Left lung (tissue), 14 donors: ENCODE measurements at places on chromosomes 1 and 21. TPM values are rescaled to one million over a fixed set of nuclear protein-coding genes. Genes with fewer than 3 reads are reported as not detected.

DNA sequence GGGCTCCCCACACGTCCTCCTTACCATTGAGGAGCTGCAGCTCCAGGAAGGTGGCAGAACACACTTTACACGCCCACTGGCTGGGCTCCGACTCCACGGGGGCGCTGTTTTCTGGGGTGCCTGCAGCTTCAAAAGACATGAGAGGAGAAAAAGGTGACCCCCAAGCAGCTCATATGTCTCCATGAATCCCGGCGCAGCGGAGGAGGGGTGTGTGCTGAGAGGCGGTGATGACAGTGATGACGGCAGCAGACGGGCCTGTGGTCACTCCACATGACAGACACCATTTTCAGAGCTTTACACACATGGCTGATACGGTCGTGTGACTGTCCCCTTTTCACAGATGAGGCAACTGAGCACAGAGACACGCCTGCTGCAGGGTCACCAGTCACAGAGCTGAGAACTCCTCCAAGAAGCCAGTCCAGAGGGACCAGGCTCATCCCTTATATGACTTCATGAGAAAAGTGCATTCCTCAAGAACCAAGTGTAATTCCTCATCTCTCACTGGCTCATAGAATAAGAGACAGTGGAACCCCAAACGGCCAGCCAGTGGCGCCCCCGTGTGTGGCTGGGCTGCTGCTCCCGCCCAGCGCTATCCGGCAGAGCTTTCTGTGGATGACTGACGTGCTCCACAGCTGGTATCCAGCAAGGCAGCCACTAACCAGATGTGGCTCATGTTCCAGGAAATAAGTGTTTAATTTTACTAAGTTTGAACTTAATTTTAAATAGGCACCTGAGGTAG is 31.9 kb downstream of the PRDM15 start:
- no peak for DNase-seq

DNA sequence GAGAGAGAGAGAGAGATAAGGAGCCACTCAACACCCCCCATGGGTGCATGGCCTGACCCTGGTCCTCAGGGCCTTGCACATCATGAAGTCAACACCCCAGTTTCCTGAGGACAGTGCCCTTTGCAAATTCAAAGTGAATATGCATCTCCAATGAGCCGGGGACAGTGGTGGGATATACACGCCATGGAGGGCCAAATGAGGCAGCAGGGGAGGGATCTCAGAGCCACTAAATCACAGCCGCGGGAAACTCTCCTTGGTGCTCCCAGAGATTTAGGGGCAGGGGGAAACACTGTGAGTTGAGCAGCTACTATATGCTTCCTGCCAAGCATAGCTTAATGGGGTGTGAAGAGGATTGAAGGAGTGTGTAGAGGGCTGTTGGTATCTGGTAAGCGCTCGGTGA is 35.5 kb downstream of the MATN1 start:
- DNase-seq: no peak

- no peak for DNase-seq
Observed at GRCh38 chr1:61141288-61142042, 59.1 kb downstream of the NFIA start.

The OR2AK2 gene
- not detected for total RNA-seq

The MNDA gene
- 21.9 TPM for total RNA-seq

The SPATA46 gene
- total RNA-seq: not detected

The CCDC190 gene
- total RNA-seq: 1.5 TPM

DNA sequence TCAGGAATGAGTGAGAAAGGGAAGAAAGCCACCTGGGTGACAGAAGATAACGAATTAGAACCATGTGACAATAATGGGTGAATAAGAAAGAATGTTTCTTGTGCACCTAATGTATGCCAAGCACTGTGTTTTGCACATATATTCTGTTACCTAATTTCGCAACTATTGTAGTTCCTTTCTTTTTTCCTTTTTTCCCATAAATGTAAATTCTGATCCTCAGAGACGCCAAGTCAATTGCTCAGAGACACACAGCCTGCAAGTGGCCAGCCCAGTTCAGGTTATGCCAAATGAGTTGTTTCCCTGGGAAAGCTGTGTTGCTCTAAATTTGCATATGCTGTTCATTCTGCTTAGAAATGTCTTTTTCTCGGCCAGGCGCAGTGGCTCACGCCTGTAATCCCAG is 1.7 kb upstream of the RSPO1 start:
- no peak for DNase-seq

DNA sequence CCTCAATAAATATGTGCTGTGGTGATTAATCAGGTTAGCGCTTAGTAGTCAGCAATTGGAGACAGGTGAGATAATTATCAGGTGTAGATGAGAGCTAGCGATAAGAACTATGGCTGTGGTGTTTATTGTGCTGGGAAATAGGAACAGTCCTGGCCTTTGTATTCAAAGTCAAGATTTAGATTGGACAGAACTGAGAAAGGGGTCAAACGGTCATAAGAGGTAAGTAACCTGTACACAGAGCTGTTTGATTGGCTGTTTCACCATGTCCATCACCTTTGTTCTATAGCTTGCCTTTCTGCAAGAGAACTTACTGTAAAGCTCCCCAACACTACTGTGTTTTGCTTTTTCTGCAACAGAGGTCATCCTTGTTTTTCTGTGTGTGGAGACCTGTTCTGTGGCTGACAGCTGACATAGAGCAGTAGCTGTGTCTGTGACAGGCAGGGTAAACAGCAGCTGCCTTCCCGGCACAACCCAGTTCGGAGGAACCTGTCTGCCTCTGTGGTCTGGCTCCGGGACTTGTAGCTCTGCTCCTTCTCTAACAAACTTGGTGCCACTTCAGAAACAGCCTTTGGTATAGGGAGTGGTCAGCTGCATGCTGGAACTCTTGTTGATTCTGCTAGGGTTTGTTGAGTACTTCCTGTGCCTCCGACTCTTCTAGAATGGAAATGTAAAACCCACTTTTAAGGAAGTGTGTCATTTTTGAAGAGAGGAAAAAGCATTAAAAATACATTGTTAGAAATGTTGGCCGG is 21.1 kb upstream of the CDC42 start:
- DNase-seq: no peak

- DNase-seq: no peak
Observed at GRCh38 chr1:86773341-86774288, 69.2 kb downstream of the SH3GLB1 start.

- no peak for DNase-seq
Observed at GRCh38 chr1:204736836-204737235, 51.3 kb upstream of the LRRN2 start.

The HES3 gene
- total RNA-seq: not detected

GRCh38 chr1:160807738-160808137 is 11.8 kb downstream of the LY9 start:
- DNase-seq: no peak

DNA sequence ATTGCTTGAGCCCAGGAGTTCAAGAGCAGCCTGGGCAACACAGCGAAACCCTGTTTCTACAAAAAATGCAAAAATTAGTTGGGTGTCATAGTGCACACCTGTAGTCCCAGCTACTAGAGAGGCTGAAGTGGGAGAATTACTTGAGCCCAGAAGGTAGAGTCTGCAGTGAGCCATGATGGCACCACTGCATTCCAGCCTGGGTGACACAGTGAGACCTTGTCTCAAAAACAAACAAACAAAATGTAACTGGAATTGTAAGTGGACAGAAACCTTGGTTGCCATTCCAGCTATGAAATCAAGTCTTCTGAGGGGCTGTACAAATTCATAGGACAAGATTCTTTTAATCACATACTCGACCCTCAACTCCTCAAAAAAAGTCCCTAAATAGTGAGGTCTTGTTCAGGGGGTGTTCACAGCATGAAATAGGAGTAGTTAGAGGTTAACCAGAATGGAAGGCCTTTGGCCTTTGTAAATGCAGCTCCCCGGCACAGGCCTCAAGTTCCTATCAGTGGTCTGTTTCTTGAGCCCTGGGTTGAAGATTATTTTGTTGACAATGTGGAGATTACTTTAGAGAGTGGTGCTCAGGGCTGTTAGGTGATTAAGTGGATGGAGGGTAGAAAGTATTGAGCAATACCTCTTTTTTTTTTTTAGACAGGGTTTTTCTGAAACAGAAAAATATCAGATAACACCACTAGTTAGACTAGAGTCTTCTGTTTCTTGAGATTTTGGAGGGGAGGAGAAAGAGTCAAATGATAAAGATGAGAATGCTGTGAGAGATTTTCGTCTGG is 138.7 kb upstream of the ZNF648 start:
- DNase-seq: no peak

DNA sequence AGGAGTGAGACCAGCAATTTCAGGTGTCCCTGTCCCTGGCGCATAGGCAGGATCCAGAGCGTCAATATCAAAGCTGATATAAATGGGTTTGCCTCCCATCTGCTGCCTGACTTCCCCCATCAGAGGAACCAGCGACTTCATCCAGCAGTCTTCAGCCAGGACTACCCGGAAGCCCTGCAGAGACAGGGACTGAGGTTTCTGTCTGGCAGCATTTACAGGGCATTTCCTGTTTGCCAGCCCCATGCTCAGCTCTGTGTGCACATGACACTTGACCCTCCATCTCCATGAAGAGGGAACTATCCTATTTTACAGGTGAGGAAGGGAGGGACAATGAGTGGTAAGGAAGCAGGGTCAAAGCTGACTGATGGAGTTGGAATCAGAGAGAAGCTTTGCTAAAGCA is 7.2 kb downstream of the AGMAT start:
- DNase-seq: no peak
